Right ventricle myocardium superior (tissue), 1 donor: ENCODE measurements at places on chromosomes 2 and 18. TPM values are rescaled to one million over a fixed set of nuclear protein-coding genes. Genes with fewer than 3 reads are reported as not detected.
A peak's percentile ranks its signal among the peaks of the same experiment; 100 is the strongest.

- DNase-seq, result no peak
Observed at GRCh38 chr2:199851883-199852282, 891 bp upstream of the FTCDNL1 start.

Gene DSC3
- total RNA-seq, result not detected

Gene ITPRIPL1
- total RNA-seq, result 1.0 TPM

DNA sequence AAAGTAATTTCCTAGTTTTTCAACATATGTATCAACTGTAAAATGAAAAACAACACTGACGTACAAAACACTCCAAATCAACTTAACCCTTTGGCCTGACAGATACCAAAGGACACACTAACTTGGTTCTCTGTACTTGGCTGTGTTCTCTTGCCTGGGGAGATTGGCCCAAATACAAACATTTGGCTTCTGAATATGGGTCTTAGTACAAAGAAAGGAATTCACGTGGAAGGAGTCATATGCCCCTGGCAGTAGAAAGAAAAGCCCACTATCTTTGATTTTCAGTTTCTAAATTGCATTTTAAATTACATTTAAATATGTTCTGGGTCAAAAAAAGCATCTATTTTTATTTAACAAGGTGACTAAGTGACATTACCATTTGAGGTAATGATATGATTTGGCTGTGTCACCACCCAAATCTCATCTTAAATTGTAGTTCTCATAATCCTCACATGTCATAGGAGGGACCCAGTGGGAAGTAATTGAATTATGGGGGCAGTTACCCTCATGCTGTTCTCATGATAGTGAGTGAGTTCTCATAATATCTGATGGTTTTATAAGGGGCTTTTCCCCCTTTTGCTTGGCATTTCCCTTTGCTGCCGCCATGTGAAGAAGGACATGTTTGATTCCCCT is 153.6 kb upstream of the CCDC195 start:
- no peak for DNase-seq

DNA sequence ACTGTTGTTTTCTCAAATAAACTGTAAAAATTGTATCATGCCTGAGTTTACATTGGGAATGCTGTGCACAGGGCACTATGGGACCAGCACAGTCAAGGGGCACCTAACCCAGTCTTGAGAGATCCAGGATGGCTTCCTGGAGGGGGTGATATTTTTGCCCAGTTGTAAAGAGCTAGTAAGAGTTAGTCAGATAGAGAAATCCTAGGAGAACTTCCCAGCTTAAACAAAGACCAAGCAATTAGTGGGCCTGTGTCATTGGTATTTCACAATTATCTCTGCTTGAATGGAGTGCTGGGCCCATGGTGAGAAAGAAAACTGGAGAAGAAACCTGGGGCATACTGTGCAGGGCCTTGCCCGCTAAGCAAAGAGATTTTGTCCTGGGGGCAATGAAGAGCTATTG is 12.2 kb downstream of the XDH start:
- DNase-seq, result no peak

GRCh38 chr2:24824966-24825882 is 32.0 kb downstream of the CENPO start:
- no peak for DNase-seq

GRCh38 chr2:168310580-168310979 is 63.2 kb upstream of the STK39 start:
- DNase-seq, result no peak

Gene METTL8
- total RNA-seq, result 9.5 TPM

Gene GNAL
- 5.1 TPM for total RNA-seq

DNA sequence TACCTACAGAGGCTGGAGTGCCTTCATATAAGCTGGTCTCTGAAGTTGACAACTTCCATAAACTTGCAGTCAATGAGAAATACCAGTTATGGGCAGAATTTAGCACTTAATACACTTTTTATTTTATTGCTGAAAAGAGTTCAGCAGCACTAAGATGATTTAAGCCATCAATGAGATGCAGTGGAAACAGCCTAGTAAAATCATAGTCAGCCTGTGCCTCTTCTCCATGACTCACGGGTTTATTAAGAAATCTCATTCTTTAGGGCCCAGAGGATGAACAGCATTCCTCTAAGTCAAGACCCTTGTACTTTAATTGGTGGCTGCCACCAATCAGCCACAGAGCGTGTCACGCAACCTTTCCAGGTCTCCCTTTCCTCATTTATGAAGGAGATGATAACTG is 1357.9 kb upstream of the CELF4 start:
- DNase-seq, result no peak

- no peak for DNase-seq
Observed at GRCh38 chr2:238176613-238177012, 17.8 kb downstream of the ERFE start.

DNA sequence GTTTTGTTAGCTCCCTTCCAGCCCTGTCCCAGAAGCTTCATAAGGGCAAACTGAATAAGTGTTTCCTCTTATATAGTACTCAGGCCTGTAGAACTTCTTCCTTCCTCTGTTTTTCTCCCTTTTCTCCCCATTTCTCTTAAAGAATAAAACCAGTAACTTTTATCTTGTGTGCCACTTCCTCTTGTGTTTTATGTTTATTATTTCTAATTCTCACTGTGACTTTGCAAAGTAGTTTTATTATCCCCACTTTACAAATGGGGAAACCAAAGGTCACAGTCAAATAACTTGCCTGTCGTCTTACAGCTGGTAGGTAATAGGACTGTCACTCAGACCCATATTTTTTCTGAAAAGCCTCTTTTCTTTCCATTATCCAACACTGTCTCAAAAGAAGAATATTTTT is 42.4 kb downstream of the RBBP8 start:
- no peak for DNase-seq

GRCh38 chr2:207938886-207939285 is 86.4 kb downstream of the PLEKHM3 start:
- no peak for DNase-seq

Gene CD207
- not detected for total RNA-seq

DNA sequence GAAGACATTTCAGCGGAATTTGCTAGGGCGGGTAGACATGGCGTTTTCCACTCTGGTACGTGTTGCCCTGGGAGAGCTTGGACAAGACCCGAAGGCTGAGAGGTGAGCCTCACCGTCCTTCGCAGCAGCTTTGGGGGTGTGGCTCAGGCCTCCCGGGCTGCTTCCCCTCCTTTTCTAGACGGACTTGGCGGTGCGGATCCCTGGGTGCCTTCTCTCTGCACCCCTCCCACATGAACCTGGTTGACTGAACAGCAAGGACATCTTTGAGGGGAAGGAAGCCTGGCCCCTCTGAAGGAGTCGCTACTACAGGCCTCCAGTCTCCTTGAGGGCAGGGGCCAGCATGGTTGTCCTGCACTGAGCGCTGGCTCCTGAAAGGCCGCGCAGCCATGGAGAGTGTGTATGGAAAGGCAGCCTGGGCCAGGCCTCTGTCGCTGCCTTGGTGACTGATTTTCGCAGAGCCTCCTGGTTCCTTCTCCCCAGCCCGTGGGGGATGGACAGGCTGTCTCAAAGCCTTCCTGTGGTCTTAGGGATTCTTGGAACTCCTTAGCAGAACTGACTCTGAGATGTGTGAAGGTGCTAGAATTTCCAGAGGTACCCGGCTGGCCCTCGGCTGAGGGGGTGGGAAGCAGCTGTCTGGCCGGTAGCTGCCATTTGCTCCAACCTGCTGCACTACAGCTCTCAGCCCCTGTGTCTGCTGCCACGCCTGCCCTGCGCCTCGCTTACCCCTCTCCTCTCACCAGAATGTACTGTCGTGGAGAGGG is 9.9 kb downstream of the CNNM4 start:
- no peak for DNase-seq

Gene COL3A1
- 47.0 TPM for total RNA-seq

DNA sequence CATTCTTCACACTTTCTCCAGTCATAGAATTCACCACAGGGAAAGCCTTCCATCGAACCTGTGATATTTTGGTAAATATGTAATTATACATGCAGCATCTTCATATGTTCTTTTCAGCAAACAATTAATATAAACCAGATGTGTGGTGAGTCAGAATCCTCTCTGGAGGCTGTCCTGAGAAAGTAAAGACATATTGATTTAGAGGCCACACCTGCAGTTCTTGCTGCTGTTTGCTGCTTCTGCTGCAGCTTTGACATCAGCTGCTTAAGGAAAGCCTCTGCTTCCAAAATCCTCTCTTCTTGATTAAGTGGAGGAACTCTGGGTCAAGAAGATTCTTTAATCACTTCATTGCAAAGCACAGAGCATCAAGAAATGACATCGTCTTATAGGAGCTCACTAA is 568.8 kb upstream of the ZEB2 start:
- no peak for DNase-seq

Gene SPATA3
- not detected for total RNA-seq

DNA sequence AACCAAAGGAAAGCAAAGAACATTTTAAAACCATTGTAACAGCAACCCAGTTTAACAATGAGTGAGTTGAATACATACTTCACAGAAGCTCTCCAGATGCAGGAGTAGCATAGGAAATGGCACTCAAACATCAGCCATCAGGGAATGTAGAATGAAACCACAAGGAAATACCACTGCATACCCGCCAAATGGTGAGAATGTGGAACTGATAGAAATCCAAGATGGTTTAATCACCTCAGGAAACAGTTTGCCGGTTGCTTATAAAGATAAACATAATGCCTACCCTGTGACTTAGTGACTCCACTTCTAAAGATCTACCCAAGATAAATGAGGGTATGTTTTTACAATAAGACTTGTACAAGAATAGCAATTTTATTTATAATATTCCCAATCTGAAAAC is 132.0 kb downstream of the GALNT1 start:
- no peak for DNase-seq

- no peak for DNase-seq
Observed at GRCh38 chr2:139876321-139876720, 1096.1 kb upstream of the NXPH2 start.

Gene IL36A
- not detected for total RNA-seq

Gene ARHGEF33
- 0.32 TPM for total RNA-seq

- peak; percentile 83 for DNase-seq
Observed at GRCh38 chr2:227817850-227818674, 4.4 kb downstream of the CCL20 start.

- DNase-seq, result no peak
Observed at GRCh38 chr2:235945608-235946140, 222.5 kb downstream of the GBX2 start.
